ENCODE measurements at places on chromosomes 16 and 17.

DNA sequence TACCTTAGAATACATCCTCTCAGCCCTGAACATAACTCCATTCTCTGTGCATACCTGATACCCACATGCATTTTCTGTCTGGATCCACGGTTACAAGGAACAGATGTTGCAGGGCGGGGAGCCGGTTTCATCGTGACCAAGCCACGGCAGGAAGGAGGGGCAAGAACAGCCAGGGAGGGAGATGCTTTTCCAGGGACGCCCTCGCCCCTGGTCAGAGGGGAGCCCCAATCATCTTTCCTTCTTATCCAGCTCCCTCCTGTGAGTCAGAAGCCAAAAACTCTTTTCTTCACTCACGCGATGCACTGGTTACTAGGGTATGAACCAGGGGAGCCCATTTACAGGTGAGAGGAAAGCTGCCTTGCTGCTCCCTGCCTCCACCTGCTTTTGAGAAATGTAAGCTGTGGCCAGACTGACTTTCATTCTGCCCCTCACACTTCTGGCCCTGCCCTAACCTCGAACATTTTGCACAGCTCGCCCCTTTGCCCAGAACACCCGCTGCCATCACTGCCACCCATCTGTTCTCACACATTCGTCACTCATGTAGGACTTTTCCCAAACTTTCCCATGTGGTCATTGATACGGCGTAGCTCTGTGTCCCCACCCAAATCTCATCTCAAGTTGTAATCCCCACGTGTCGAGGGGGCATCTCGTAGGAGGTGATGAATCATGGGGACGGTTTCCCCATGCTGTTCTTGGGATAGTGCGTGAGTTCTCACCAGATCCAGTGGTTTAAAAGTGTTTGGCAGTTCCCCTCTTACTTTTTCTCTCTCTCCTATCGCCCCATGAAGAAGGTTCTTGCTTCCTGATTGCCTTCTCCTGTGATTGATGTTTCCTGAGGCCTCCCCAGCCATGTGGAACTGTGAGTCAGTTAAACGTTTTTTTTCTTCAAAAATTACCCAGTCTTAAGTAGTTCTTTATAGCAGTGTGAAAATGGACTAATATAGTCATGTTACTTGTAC, 20.5 kb downstream of the FOXL1 start:
- DNase-seq, result no peak

DNA sequence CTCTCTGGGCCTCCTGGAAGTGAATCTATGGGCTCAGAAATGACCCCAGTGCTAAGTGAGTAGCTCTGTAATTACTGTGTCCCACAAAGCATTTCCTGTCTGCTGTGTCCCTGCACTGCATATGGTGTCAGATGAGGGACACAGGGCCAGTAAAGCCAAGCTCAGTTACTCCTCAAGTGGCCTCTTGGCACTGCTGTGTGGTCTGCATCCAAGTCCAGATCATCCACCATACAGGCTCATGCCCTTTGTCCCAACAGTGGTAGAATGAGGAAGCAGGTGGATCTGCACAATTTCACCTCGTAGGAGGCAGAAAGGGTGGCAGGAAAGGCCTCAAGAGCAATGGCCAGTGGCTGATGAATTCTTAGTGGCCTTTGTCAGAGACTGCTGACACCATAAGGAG, 146.8 kb downstream of the SOX9 start:
- no peak for DNase-seq

DNA sequence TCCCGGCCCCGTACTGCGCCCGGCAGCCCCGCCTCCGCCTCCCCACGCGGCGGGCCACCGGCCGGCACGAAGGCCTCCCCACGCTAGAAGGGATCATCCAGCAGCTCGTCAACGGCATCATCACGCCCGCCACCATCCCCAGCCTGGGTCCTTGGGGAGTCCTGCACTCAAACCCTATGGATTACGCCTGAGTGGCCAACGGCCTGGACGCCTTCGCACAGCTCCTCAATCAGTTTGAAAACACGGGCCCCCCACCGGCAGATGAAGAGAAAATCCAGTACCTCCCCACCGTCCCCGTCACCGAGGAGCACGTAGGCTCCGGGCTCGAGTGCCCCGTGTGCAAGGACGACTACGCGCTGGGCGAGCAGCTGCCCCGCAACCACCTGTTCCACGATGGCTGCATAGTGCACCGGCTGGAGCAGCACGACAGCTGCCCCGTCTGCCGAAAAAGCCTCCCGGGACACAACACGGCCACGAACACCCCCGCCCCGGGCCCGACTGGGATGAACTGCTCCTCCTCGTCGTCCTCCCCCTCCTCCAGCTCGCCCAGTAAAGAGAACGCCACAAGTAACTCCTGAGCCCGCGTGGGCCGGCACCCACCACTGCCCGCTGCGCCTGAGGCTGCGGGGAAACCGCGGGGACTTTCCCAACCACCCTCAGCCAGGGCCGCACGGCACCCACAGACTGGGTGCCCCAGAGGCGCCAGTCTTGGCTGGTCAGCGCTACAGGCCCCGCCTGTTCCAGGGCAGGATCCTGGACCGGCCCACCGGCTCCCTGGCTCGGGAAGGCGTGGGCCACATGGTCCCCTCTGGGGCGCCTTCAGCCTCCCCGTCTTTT, 39.0 kb upstream of the AKAP1 start:
- DNase-seq, result no peak

DNA sequence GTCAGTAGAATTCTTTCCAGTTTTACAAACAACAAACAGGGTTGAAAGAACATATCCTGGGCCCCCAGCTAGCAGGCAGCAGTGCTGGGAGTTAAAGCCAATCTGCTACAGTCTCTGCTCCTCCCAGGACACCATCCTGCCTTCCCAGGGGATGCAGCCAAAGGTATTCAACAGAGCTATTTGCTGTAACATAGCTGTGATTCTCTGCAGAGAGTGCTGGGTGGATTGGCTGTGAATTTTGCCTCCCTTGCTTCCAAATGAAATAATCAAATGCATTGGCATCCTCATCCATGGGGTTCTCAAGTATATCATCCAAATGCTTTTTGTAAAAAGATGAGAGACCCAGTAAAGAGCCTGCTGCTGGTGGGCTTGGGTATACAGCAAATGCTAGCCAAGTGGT, 124.3 kb downstream of the NPIPB5 start:
- DNase-seq, result no peak

- no peak for DNase-seq
These were observed 287.1 kb upstream of the ASIC2 start for GRCh38 chr17:33580215-33580614.

- no peak for DNase-seq
These were observed 17.5 kb upstream of the ADCY7 start for GRCh38 chr16:50248845-50249244.

DNA sequence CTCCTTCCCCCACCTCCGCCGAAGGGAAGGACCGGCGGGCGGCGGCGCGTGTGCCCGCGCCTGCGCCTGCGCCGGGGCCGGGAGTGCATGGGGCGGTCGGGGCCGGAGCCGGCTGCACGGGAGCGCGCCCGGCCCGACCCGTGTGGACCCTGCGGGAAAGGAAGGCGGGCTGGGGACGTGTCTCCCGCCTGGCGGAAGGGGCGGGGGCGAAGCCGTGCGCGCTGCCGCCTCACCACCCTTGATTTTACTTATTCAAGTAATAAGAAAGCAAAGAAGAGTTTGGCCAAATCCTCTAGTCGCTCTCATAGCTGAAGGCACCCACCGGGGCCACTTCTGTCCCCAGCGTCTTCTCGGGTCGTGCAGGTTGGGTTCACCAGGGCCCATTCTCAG, 596 bp upstream of the PFN1 start:
- peak; percentile 83 for DNase-seq

- no peak for DNase-seq
These were observed 83.4 kb downstream of the COX10 start for GRCh38 chr17:14152721-14153120.

DNA sequence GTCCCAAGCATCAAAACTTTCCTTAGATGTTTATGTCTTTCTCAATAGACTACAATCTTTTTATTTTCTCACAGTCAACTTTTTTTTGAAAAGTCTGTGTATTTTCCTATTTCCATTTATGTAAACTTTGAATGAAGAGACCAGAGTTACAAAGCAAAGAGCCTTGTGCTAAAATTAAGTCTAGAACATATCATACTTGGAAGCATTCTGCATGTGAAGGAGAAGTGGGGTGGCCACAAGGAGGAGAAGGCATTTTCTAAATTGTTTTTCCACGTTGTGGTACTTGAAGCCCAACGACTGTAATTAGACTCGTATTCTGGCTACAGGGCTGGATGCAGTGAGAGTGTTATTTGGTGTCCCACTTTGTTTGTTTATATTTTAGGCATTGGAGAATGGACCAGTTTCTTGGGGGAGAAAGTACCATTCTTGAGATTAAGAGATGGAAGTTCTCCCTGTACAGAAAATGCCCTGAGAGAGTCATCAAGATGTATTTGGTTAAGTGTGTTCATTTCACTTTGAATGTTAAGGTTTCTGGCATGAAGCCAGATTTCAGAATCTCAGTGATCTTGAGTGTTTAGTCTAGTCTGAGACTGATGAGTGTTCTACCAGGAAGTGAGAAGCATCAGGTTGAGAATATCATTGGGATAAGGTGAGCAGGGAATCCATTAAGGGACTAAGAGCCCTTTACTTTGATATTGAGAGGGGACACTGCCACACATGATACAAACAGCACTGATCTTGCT, 71.6 kb downstream of the MAP2K6 start:
- no peak for DNase-seq

DNA sequence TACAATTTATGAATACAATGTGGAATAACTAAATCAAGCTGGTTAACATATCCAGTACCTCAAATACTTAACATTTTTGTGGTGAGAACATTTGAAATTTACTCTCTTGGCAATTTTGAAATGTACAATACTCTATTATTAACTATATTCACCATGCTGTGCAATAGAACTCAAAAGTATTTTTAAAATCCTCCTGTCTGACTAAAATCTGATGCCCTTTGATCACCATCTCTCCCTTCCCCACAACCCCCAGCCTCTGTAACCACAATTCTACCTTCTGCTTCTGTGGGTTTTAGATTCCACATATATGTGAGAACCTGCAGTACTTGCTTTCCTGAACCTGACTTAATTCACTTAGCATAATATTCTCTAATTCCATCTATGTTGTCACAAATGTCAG, 71.6 kb upstream of the ALOX12 start:
- peak; percentile 18 for DNase-seq

DNA sequence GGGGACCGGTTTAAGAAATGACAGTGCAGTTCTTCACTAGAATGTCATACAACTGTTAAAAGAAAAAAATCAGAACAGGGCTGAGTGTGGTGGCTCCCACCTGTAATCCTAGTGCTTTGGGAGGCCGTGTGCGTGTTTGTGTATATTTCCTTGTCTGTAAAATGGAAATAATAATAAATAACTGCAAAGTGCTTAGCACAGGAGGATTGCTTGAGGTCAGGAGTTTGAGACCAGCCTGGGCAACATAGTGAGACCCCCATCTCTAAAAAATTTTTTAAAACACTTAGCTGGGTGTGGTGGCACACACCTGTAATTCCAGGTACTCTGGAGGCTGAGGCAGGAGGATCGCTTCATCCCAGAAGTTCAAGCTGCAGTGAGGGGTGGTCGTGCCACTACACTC, 2.5 kb downstream of the ACSM3 start:
- no peak for DNase-seq

DNA sequence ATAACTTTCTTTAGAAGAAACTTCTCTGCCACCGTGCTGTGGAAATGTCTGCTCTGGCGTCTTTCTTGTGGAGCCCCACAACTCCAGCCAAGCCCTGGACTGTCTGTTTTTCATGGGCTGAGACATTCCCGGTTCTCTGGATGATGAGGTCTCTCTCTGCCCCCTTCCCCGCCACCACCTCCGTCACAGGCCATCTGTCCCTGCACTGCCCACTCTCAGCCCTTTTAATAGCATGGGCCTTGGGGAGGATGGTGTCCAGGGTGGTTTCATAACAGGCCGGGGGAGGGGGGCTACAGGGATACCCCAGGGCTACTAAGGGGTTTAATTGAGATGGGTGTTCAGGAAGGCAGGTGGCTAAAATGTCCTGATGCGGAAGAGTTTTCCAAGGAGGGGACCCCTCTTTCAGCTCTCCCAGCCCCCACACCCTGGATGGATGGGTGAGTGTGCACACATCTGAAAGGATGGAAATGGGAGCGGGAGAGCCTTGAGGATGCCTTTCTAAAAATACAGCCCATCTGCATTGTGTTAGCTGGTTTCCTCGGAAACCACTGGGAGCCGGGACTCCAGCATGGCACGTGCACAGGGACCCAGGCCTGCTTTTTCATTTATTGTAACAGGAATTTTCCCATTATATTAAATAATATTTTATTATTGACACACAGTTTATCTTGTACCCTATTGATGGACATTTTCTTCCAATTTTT, 14.6 kb upstream of the NDRG4 start:
- DNase-seq, result no peak

- DNase-seq, result no peak
These were observed 2.6 kb upstream of the PITPNC1 start for GRCh38 chr17:67374329-67375053.

- no peak for DNase-seq
These were observed 152.0 kb downstream of the HS3ST3B1 start for GRCh38 chr17:14452856-14453255.

DNA sequence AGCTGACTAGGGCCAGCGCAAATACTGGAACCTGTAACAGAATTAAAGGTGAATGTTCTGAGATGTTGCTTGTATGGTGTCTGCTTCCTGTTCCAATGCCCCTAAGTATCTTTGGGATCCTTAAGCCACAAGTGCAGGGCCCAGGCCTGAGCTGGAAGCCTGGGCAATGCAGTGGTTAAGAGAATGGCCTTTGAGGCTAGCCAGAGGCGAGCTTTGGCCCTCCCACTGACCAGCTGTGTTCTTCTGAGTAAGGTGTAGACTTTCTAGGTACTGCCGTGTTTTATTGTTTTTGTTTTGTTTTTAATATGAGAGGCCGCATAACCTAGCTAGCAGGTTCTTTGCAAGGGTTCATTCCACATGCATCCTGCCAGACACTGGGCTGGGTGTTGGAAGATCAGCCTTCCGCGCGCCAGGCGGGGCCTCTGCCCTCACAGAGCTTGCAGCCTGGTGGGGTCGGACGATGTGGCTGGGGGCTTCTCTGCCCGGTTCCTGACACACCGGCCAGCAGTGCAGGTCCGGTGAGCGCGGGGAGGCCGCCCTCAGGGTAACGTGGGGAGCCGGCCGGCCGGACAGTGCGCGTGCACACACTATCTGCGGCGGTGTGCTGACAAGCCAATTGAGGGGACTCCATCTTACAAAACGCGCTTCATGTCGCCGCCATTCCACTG, 551 bp upstream of the MLX start:
- DNase-seq, result no peak

Measured in fibroblast of skin of left biceps (primary cell).